ENCODE measurements at places on chromosomes 2 and 18.
A peak's percentile ranks its signal among the peaks of the same experiment; 100 is the strongest.

- DNase-seq: no peak
Measured at GRCh38 chr2:74036010-74036409, 51.3 kb downstream of the TET3 start.

GRCh38 chr2:80643598-80643997 is 339.0 kb upstream of the LRRTM1 start:
- no peak for DNase-seq

- DNase-seq: no peak
Measured at GRCh38 chr2:105536175-105536574, 137.3 kb upstream of the FHL2 start.

DNA sequence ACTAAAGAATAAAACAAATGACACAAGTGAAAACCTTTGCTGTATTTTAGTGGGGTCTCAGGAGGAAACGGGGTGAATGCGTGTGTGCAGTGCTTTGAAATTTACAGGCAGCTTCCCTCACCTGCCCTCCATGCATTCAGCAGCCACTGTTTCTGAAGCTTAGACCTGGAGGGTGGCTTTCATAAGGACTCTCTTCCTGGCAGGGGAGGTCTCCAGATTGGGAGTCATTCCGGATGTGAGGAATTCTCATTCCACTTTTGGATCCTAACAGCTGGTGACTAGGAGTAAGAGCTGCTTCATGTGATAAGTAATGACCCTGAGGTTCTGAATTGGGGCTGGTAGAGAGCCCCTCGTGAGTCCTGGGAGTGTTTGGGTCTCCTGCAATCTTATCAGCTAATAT is 192.5 kb downstream of the SH3BP4 start:
- DNase-seq: no peak

GRCh38 chr2:7011356-7012083 is 94.3 kb downstream of the RNF144A start:
- no peak for DNase-seq

- DNase-seq: peak; percentile 61
Measured at GRCh38 chr2:48248251-48248933, 281.6 kb upstream of the STON1 start.

DNA sequence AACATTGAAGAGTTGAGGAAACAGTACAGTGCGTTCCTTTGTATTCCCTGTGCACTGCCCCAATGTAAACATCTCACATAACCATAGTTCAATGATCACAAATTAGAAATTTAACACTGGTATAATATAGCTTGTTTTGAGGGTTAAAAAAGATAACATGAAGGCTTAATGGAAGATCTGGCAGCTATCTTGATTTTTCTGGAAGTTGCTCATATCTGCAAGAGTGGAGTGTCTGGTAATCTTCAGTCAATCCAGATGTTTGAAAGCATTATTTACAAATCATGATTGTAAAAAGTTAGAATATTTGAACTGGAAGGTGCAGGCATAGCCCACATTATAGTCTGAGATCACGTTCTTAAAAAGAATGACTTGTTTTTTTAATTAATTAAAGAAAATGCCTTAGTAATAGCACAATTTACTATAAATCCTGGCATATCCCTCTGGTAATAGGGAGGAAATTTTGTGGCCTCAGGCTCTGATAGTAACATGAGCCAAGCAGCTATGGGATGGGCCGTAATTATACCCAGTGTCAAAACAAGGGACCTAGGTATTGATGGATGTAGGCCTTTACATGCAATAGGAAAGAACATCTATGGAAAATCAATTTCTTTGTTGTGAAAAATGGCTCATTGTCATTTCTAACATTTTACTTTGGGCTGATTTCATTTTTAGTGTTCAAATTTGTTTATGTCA is 418.0 kb downstream of the THSD7B start:
- no peak for DNase-seq

DNA sequence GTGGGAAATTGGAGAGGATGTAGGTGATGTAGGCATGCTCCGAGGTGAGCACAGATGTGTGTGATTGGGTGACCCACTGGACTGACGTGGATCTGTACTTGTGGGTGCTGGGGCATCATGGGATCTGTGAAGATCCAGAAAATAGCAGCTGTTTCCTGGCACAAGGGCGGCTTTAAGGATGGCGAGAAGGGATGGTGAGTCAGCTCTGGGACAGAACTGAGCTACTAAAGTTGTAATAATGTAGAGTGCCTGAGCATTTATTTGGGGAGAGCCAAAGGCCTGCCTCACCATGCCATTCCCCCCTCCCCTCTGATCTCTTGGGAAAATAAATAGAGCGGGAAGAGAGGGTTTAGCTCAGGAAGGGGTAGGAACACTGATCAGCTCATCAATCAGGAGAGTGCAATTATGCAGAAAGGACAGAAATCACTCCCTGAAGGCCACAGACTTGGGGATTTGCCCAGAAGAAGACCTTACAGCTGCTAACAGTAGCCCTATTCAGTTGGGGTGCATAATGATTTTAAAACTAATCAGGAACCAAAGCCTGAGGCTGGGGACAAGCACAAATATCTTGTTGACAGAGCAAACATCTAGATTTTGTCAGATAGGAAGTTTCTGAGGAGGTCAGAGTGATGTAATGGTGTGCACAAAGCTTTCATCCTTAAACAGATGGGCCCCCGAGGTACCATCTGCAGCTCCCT is 30.3 kb downstream of the TANC1 start:
- DNase-seq: peak; percentile 46

DNA sequence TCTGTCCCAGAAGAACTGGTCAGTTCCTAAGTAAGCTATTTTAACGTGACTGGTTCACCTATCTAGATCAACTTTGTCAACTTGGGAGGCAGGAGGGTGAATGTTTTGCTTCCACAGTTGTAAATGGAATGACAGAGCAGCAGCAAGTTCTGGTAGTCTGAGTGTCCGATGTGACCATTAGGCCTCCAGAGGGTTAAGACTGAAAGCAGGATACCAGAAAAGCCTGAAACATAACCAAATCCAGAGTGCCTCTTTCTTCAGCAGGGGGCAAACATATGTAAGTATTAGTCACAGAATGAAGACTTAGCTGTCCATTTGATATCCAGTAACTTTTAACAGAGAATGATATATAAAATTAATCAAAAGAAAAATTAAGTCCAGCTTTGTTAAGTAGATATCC is 9.2 kb downstream of the HOXD3 start:
- no peak for DNase-seq

DNA sequence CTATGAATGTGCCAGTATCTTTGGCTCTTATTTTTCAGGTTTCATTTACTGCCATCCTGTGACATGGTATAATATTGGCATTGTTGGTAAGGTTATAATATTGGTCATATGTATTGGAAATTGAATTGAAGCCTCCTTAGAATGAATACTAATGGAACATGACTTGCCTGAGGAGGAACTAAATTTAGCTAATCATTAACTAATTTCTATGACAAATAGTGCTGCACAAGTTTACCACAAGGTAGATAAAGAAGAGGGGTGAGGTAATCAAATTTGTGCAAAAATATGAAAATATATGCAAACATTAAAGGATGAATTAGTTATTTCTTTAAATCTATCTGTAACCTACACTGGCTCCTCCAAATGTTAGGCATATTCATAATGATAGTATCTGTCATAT is 43.2 kb upstream of the ORC2 start:
- DNase-seq: no peak

GRCh38 chr18:24273596-24273995 is 124.0 kb downstream of the OSBPL1A start:
- DNase-seq: no peak

DNA sequence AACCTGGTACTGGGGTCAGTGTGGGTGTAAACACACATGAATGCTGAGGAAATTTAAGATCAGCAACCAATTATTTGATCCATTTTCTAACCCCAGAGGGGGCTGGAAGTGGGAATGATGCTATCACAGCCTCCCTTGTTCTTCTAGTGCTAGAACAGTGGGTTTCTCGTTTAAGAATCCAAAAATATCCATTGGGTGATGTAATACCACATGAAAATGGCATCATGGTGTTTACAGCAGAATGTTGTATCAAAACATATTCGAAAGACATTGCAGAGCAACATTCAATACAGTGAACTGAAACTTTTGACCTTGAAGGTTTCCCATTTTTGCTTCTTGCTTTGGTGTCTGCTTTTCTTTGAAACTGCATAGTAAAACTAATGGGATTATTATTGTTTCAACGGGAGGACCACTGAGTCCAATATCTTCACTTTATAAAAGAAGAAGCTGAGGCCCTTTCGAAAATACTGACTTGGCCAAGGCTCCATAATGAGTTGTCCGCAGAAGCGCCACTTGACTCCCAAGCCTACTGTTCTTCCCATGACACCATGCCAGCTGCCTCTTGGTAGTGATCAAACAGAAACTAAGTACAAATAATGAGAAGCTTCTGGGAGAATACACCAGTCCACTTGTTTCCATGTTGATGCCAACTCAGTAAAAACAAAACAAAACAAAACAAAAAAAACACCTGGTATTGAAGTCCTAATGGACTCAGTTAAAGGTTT is 106.1 kb downstream of the COLEC12 start:
- no peak for DNase-seq

- DNase-seq: no peak
Measured at GRCh38 chr2:4175343-4175742, 472.0 kb downstream of the DCDC2C start.

GRCh38 chr2:191386938-191387536 is 141.8 kb downstream of the MYO1B start:
- no peak for DNase-seq

DNA sequence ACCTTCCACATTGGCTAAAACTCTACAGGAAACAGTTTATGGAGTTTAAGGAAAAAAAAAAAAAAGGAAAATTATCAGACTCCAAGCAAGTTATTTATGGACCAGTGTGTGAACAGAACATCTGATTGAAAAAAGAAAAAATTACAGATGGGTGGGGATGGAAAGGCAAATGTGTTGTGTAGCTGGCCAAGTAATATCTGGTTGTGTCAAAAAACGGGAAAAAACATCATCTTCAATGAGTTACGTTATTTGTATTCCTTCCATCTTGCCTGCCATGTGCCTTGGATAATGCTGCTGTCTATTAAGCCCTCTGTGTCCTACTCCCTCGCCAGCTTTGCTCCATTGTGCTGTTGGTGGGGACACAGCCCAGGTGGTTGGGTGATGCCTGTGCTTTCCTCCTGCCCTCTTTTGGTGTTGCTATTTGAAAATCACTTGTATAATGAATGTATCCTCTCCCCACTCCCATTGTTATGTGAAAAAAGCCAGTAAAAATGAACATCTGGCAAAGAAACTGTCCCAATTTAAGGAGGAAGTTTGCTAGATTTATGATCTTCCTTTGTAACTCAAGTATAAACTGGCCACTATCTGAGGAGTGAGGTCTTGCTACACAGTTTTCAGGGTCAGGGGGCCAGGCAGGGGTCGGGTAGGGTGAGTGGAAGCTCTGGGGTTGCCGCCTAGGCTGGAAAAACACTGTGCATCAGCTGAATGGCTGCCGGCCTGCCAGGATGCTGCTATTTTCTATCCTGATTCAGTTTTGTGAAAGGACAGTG is 155.9 kb downstream of the FMNL2 start:
- no peak for DNase-seq

GRCh38 chr2:3778851-3779495 is 75.6 kb downstream of the DCDC2C start:
- DNase-seq: no peak

- no peak for DNase-seq
Measured at GRCh38 chr18:49529596-49529995, 32.3 kb upstream of the LIPG start.

- no peak for DNase-seq
Measured at GRCh38 chr2:88729061-88729745, 37.7 kb downstream of the RPIA start.

- no peak for DNase-seq
Measured at GRCh38 chr2:181948227-181948626, 37.4 kb upstream of the PPP1R1C start.

DNA sequence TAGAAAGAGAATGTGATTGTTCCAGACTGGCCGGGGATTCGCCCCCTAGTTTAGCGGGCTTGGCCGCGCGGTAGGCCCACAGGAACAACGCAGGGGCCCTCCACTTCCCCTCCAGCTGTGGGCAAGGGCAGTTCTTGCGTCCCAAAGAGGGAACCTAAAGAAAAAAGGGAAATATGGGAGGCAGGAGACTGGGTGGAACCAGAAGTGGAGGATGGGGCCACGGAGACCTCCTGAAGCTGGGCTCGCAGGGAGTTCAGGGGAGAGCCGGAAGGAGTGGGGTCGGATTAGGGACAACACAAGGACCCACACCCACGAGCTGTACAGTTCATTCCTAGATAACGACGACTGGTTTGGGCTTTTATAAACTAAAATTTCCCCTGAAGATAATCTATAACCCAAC is 18.2 kb downstream of the GNLY start:
- no peak for DNase-seq

DNA sequence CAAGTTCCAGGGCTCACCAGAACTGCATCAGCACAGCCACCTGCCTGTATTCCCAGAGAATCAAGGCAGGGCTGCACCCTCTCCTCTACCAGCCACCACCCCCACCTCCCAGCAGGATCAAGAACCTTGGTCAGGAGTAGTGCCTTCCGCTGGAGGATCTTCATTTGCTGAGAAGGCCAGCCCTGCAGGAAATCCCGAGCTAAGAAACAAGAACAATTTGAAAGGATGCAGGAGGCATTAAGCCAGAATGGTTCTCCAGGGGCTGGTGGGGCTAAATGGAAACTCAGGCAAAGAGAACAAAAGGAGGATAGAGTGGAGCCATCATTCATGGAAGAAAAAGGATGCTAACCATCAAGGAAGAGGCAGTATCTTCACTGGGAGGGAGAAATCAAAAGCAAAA is 147.3 kb upstream of the SLC14A2 start:
- DNase-seq: no peak

DNA sequence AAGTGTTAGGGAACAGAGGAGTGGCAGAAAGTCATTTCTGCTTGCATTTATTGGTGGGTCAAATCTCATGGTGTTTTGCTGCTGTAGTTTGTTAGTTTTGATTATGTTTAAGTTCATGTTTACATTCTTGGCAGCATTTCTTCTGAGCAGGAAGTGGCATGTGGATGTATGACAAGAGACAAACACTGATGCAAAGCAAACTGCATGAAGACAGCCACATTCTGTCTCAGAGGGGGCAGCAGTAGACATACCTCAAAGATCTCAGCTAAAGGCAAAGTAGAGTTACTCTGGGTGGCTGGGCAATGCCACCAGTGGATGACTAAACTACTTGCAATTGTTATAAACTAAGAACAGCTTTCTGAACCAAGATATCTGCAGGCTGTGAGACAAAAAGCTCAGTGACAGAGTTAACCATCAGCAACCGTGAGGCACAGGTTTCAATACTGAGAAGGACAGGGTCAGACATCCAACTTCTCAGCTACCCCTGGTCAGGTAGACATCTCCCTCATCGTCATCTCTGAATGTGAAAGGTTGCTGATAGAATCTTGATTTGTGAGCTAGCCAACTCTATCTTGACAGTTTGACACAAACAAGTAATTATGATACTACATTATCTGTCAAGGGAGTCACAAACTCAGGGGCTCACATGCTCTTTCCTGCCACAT is 16.4 kb downstream of the GALNT3 start:
- no peak for DNase-seq
